Thyroid gland (tissue), 4 donors: ENCODE measurements at places on chromosomes 4 and X.

DNA sequence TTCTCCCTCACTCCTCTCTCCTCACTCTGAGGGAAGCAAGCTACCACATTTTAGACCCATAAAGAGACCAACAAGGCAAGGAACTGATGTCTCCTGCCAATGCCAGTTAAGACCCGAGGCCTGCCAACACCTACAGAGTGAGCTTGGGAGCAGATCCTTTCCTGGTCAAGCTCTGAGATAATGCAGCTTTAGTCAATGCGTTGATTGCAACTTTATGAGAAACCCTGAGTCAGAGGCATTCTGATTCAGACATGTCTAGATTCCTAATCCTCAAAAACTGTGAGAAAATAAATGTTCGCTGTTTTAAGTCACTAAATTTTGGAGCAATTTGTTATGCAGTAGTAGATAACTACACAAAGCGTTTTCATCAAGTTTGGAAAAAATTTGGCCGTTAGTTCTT is 115.5 kb downstream of the JADE1 start:
- no peak for DNase-seq

DNA sequence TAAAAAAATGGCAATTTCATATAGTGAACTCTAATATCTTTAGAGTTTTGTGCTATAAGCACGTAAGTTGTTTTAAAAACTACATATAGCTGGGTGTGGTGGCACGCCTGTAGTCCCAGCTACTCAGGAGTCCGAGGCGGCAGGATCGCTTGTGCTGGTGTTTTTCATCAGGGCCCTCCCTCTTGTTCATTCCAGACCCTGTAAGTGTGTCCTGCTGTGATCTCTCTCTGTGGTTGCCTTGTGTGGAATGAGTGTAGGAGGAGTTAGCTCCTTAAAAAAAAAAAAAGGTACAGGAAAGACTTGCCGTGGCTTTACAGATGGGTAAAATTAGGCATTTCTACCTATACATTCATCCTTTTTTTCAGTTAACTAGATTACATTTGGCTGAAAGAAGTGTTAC is 35.4 kb downstream of the RBBP7 start:
- no peak for DNase-seq

DNA sequence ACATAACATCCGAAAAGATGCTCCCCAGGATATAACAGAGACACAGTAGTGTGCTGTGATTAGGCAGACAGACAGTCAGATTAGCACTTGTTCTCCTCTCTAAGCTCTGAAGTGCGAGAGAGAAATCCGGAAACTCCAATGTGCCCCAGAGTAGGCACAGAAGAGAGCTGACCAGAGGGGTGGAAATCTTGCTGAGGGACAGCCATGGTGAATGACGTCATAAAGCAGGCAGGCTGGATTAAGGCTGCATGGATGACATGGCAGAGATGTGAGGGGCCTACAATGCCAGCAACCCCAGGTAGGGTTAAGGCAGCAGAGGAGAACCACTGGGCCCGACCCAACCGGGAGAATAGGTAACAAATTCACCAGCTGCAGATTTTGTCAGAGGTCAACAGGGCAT is 53.3 kb downstream of the MEPE start:
- DNase-seq: no peak

- DNase-seq: no peak
Observed at GRCh38 chr4:20831746-20832145, 131.5 kb downstream of the PACRGL start.

DNA sequence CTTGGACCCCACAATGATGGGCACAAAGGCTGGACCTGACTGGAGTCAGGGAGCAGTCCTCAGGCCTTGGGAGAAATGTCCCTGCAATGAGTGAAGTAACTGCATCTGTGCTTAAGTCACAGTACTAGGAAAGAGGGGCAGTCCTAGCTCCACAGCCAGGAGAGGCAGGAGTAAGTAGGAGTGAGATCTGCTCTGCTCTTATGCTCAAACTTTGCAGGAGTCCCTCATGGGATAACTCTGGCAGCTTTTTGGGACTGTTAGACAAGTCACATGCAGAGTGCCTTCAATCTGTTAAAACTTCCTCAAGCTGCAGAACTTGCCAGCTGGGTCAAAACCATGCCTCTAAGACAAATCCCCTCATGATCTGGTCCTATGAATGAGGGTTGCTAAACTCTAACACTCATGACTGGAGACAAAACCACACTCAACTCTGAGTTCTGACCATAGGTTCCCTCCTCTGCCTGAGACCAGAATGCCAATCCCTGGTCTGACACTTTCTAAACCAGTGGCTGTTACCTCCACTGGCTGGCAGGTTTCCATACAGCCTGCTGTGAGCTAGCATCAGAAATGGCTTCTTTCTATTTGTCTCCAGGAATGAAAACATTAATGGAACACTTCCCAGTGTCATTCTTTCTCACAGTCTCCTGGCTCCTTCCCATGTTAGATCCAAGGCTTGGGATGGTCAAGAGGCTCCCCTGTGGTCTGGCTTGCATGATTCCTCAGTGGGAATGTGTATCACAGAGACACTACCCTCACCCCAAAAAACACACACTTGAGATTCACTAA is 819.3 kb downstream of the PCDH7 start:
- DNase-seq: peak; percentile 19

DNA sequence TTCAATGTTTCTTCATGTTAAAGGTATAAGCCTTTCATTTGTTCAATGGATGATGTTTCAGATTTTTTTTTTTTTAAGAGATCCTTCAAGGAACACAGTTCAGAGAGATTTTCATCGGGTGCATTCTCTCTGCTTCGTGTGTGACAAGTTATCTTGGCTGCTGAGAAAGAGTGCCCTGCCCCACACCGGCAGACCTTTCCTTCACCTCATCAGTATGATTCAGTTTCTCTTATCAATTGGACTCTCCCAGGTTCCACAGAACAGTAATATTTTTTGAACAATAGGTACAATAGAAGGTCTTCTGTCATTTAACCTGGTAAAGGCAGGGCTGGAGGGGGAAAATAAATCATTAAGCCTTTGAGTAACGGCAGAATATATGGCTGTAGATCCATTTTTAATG is 75.8 kb downstream of the NPNT start:
- DNase-seq: no peak

GRCh38 chr4:81736324-81736723 is 264.6 kb upstream of the RASGEF1B start:
- no peak for DNase-seq

- DNase-seq: no peak
Observed at GRCh38 chrX:8607326-8607725, 124.6 kb downstream of the ANOS1 start.

GRCh38 chrX:104567506-104567905 is 1.5 kb downstream of the IL1RAPL2 start:
- DNase-seq: no peak

GRCh38 chrX:103573202-103573601 is 12.1 kb upstream of the TCEAL4 start:
- no peak for DNase-seq

DNA sequence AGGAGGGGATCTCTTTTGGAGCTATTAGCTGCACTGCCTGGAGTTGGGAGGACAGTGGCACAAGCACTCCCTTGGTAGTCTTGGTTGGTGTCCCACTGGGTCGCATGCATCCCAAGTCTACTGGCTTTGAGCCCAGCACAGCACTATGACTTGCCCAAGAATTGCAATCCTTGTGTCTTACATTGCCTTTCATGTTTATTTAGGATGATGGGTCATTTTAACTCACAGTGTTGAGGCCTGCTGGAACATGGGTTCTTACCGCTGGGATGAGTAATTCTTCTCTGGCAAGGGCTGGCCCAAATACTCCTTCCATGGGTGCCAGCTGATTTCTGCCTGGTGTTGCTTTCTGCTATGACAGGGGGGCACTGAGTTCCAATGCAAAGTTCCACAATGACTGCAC is 185.5 kb downstream of the TEX13C start:
- no peak for DNase-seq

- no peak for DNase-seq
Observed at GRCh38 chr4:8171984-8172924, 13.6 kb upstream of the ABLIM2 start.

DNA sequence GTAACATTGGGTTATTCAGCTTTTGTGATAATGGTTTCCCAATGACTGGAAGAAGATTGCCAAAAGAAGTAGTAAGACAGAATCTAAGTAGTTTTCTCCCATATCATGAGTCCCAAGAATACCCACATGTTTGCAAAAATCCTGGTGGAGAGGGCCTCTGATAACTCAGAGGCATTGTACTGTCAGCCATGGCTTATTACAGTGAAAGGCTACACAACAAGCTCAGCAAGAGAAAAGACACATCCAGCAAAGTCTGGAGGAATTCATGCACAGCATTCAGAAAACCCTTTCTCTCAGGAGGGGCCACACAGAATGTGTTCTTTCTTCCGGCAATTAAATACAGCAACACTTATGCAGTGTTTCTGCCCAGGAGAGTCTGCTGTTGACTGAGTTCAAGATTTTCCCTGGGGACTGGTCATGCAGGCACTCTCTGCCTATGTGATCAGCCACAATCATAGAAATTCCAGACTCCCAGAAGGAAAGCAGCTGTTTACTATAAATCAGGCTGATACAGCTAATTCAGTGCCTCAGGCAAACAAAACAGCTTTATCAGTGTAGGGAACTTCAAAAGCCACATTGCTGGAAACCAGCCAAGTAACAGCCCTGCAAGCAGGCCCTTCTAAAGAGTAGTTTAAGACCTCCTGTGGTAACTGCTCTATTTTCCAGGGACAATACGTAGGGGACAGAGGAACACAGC is 937.1 kb downstream of the CCSER1 start:
- peak; percentile 26 for DNase-seq

- DNase-seq: no peak
Observed at GRCh38 chr4:14958436-14958835, 43.8 kb upstream of the CPEB2 start.

GRCh38 chr4:133096972-133097371 is 52.1 kb upstream of the PCDH10 start:
- no peak for DNase-seq

DNA sequence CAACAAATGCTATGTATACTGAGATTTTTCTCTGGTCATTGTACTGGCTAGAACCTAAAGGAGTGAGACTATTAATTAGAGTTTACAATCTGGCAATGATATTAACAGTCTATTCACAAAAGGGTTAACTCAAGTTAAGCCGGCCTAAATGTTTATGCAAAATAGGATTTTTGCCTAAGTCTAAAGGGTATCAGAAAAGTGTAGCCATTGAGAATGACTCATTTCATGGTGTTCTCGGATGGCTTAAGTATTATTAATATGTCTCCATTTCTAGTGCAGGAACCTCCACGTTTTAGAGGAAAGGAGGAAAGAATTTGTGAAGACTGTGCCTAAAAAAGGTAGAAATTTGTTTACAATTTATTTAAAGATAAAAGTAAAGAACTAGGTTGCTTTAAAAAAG is 29.8 kb downstream of the DYNLT3 start:
- DNase-seq: no peak

- DNase-seq: no peak
Observed at GRCh38 chr4:24798036-24798610, 2.8 kb downstream of the SOD3 start.
